Thyroid gland (tissue), 4 donors: ENCODE measurements at places on chromosomes 1 and 21.

- DNase-seq, result no peak
Observed at GRCh38 chr1:228045405-228045804, 37.1 kb upstream of the ARF1 start.

DNA sequence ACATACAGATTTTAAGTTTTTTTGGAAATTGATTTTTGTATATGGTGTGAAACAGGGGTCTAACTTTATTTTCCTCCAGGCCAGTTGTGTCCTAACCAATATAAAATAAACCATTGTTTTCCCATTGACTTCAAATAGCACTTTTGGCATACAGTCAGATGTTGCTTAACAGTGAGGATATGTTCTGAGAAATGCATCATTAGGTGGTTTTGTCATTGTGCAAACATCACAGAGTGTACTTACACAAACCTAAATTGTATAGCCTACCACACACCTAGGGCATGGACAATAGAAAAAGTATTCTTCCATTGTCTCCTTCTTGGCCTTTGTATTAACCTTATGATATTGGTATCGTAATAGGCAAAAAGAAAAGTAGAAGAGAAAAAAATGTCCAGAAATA is 37.4 kb upstream of the DISP1 start:
- no peak for DNase-seq

DNA sequence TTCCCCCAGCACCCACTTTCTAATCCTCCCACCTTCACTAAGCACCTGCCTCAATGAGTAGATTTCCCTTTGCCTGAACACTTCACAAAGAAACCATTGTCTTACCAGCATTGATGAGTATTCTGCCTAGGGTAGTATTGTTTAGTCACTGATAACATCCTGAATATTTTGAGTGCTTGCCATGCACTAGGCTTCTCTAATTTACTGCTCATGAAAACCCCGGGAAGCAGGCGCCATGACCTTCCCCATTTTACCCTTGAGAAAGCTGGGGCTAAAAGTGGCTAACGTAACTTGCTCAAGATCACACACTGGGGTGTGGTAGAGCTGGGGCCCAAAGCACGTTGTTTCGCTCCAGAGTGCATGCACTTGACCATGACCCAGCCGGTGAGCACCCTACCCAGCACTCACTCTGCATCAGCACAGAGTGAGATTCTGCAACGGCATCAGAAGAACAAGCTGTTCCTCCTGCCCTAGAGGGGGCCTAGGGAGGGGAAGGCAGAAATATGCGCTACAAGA is 10.6 kb upstream of the F3 start:
- peak; percentile 93 for DNase-seq

DNA sequence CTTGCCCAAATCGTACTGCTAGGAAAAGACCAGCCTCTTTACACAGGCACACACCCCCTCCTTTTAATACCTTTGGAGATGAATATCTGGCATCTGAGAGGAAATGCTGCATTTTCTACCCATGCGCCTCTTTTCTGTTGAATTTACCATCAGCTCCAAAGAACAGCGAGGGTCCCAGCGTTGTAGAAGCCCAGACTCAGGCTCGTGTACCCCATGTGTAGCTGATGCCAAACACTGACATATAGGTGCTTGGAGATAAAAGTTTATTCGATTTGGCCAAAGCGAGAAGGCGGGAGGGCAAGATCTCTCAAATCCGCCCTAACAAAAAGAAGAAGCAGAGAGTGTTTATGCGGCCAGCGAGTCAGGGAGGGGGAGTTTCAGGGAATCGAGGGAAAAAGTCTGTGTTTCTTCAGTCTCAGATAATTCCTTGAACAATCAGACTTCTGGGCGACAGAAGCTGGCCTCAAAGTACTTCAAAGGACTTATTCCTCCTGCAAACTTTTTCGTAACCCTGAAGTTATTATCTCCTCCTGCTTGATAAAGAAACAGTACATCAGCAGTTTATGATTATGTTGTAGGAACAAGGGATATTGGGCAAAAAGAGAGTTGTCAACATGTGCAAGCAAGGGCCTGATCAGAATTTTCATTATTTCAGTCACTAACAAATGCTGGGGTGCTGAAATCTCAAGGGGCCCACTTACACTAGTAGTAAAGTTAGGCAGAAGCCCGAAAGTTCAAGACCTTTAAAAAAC is 642 bp upstream of the CREG1 start:
- peak; percentile 19 for DNase-seq

GRCh38 chr1:165895451-165895871 is 68.0 kb downstream of the UCK2 start:
- no peak for DNase-seq

DNA sequence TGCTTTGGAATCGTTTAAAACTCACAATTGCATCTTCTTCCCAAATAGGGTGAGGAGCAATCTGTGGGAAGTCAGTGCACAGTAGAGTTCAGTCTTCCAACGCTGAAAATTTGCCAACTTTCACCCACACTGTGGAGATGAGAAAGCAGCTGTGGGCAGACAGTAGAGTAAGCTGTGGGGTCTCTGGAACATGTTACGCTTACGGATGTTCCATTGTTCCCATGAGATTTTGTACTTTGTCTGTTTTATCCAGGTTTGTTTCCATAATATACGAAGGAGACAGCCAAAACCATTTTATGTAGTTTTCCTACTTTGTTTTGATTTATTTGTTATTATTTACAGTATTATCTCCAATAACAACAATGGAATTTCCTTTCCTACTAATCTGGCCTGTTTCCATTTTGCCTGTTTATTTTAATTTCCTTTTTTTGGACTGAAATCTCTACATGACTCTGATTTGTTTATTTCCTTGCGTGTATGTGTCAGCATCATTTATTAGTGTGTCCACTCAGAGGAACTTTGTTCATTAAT is 65.1 kb upstream of the RGL1 start:
- DNase-seq, result no peak

DNA sequence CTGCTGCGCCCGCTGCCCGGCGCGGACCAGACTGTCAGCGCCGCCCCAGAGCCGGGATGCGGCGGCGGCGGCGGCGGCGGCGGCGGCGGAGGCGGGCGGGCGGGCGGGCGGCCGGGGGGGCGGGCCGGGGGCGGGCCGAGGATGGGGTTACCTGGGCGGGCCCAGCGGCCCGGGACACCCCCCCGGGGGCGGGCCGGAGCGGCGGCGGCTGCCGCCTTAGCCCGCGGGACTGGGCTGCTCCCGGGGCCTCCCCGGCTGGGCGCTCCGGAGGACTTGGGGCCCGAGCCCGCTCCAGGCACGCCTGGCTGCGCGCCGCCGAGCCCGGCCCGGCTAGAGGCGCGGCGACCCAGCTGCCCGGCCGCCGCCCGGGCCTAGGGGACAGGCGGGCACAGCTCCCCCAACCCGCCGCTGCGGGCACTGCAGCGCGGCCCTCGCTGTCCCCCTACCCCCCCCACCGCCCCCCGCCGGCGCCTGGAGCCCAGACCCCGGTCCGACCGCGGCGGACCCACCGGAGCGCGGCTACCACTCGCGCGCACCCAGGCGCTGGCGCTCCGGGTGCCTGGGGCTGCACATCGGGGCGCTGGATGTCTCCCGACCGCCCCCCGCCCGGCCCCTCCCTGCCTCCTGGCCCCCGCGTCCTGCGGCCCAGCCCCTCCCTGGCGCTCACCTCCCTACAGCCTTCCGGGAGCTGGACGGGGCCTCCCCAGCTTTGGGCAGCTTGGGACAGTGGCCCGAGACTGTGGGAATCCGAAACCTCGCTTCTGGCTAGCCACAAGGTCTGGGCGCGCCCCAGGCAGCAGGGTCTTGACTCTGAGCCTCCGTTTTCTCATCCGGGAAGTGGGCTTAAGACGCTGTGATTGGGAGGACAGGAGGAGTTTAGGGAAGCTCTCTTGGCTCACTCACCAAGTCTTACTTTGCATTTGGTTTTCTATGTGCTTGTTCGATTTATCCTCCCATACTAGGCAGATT is at the start of gene WNT4:
Gene WNT4 (minus strand): TSS at position 33 of the 969 bp plus-strand sequence. CDS start 175 bp downstream, outside the sequence.
- peak; percentile 58 for DNase-seq

GRCh38 chr1:68128157-68128556 is 77.7 kb upstream of the DIRAS3 start:
- no peak for DNase-seq

GRCh38 chr1:4267381-4268261 is 367.5 kb upstream of the C1orf174 start:
- DNase-seq, result no peak

- DNase-seq, result peak; percentile 10
Observed at GRCh38 chr21:35882791-35883240, 177.5 kb downstream of the SETD4 start.

GRCh38 chr1:205008896-205009295 is 34.1 kb upstream of the CNTN2 start:
- DNase-seq, result no peak

DNA sequence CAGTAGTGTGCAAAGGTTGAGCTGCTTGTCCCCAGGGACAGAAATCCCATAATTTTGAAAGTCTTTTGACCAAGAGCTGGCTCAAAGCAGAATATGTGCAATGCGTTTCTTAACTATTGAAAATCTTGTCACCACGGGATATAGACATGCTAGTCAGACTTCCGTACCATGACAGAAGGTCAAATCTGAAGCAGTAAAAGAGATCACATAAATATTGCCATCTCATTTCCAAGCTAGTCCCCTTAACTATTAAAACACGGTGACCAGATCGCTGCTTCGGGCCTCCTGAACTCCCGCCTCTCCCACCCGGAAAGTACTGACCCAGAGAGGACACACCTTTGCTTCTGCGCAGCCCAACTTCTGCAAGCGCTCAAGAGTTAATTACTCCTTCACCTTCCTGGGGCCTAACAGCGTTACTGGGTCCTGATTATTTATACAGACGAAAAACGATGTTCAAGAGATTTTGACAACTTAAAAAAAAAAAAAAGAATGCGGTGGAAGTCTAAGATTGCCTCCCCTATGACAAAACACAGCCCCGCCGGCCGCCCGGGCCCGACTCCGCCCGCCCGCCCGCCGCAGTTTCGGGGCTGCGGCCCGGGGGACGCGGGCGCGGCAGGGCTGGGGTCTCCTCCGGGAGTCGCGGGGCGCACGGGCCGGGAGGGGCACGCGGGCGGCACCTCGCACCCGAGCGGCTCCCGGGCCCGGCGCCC is 692 bp downstream of the SORT1 start:
- peak; percentile 53 for DNase-seq

- no peak for DNase-seq
Observed at GRCh38 chr1:191536791-191537429, 621.4 kb upstream of the RGS18 start.

GRCh38 chr1:209207126-209207700 is 376.3 kb upstream of the CAMK1G start:
- no peak for DNase-seq

DNA sequence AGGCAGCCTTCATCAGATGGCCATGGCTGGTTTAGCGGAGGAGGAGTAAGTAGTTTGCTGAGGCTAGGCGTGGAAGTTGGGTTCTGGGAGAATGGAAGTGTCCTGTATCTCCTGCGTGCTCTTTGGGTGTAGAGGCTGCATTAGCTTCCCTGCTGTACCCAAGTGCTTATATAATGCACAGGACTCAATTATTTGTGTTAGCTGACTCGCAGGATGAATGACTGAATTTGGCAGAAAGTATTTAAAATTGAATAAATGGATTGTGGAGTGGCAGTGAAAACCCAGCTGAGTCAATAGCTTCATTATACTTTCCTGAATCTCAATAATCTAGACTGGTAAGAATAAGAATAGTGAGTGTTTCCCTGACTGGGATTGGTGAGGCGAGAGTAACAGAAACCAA is 13.8 kb downstream of the DNTTIP2 start:
- no peak for DNase-seq
